Hair follicular keratinocyte (primary cell): ENCODE measurements at places on chromosomes 11 and 22. TPM values are rescaled to one million over a fixed set of nuclear protein-coding genes. Genes with fewer than 3 reads are reported as not detected.

The OR4D5 gene
- total RNA-seq, result not detected in 2 replicates

The NTM gene
- total RNA-seq, result 17.3 and 21.6 TPM in 2 replicates

The UCP2 gene
- total RNA-seq, result 0.47 and 1.8 TPM in 2 replicates

The IGF2 gene
- total RNA-seq, result 1.0 TPM in 1 of 2 replicates, not detected in the other

The GTF2H1 gene
- total RNA-seq, result 32.3 and 51.3 TPM in 2 replicates

The CALCA gene
- total RNA-seq, result not detected in 2 replicates

The B3GAT1 gene
- total RNA-seq, result 0.11 and 0.47 TPM in 2 replicates

The CCDC116 gene
- not detected in 2 replicates for total RNA-seq

The KCNQ1 gene
- total RNA-seq, result not detected in 2 replicates

The CARS1 gene
- 78.4 and 78.5 TPM in 2 replicates for total RNA-seq

The OR51A7 gene
- not detected in 2 replicates for total RNA-seq

The RCOR2 gene
- 0.23 and 0.34 TPM in 2 replicates for total RNA-seq

The MYEOV gene
- not detected in 2 replicates for total RNA-seq

The UBQLNL gene
- not detected in 2 replicates for total RNA-seq
